ENCODE measurements at places on chromosomes 6 and 20. TPM values are rescaled to one million over a fixed set of nuclear protein-coding genes. Genes with fewer than 3 reads are reported as not detected.
A peak's percentile ranks its signal among the peaks of the same experiment; 100 is the strongest.

DNA sequence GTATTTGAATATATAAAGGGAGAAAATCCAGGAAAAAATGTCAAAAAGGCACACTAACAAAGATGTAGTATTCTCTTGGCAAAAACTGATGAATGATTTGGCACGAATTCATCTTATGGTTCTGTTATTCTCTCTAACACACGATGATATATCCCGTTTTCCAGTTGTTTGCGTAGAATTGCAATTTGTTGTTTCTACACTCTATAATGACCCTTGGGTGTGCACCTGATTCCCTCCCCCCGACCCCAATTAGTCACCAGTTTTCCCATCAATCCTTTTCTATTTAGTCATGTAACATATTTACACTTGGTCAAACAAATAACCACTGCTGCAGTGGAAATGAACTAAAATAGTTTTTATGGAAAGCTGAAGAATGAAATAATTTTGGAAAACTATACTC, 1.5 kb upstream of the ARID1B start:
- no peak for DNase-seq

DNA sequence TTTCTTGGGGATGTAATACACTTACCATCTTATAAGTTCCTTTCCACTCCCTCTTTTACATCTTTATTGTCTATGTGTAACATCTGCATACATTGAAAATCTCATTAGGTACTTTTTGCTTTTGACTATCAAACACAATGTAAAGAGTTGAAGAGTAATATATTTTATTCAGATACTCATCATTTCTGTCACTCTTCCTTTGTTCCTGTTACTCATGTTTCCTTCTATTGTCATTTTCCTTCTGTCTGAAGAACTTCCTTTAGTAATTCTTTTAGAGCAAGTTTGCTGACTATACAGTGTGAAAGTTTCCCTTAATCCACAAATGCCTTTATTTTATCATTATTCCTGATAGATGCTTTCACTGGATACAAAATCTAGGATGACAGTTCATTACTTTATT, 339.8 kb downstream of the SOX4 start:
- no peak for DNase-seq

GRCh38 chr6:44268095-44268628, 2.1 kb upstream of the TMEM151B start:
- DNase-seq = peak; percentile 82

GRCh38 chr6:42260396-42260888, 42.8 kb upstream of the MRPS10 start:
- DNase-seq = no peak

DNA sequence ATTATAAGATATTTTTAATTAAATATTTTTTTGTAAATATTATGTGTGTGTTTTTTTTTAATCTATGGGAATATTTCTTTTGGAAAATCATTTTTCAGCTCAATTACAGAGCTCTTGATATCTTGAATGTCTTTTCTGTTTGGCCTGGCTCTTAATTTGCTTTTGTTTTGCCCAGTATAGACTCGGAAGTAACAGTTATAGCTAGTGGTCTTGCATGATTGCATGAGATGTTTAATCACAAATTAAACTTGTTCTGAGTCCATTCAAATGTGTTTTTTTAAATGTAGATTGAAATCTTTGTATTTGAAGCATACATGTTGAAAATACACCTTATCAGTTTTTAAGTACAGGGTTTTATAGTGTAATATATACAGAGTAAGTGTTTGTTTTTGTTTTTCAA, 2.6 kb downstream of the ID4 start:
- DNase-seq = no peak

The CALHM5 gene
- total RNA-seq = not detected

GRCh38 chr20:36236786-36237121, 476 bp downstream of the AAR2 start:
- no peak for DNase-seq

The GUCA1A gene
- total RNA-seq = not detected

DNA sequence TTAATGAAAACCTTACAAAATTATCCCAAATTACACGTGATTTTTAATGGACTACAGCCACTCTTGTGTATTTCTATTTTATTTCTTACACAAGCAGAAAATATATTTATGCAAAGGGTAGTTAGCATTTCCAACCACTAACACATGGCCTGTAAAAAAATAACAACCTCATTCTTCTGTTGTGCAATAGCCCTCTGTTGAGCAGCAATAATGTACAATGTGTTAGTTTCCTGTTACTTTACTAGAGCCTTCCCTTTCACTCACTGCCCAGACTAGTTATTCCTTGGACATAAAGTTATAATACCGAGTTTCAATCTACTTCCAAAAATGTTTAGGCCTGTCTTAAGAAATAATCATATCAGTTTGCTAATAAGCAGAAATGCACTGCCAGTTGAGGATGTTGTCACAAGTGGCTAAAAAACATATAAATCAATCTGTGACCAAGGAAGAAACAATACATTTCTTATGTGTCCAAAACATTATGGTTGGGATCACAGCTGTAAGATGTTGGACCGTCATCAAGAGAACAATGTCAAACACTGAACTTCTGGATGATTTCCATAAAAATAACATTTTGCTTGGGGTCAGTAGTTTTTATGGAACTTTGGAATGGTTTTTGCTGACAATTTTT, 73.6 kb upstream of the RNF146 start:
- DNase-seq = no peak

DNA sequence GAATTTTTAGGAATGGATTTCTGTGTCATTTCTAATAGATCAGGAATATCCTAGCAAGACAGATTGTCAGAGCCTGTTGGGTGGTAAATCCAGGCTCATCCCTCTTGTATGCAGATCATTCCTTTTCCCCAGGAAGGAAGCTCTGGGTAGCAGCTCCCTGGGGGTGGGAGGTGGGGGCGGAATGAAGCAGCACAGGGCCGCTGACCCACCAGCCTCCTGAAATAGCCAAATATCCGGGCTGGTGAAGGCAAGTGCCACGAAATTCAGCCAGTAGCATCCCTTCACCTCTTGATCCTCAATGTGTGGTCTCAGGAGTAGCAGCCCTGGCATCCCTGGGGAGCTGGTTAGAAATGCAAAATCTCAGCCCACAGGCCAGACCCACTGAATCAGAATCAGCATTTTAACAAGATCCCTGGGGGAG, 256.9 kb downstream of the LRFN2 start:
- DNase-seq = no peak

- no peak for DNase-seq
Measured at GRCh38 chr6:125169058-125169457, 15.5 kb downstream of the TPD52L1 start.

DNA sequence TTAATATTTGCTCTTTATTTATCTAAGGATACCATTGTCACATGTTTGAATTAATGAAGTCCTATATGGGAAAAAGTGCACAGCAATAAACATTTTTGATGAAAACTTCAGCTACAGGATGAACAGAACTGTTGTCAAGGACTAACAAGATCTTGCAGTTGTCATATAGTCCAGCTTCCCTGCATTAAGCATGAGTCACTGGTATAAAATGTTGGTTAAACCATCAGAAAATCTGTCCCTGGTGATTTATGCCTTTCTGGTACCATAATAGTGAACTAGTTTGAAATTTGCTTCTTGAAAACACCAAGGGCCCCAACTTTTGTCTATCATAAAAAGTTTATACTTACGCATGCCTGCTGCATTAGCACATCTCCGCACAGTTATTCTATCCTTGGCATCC, 60.4 kb upstream of the RSPO3 start:
- no peak for DNase-seq

The PRL gene
- not detected for total RNA-seq

The APOBEC2 gene
- not detected for total RNA-seq

The IL17A gene
- total RNA-seq = not detected

The BPIFA1 gene
- not detected for total RNA-seq

The TIAM2 gene
- total RNA-seq = 18.0 TPM

- DNase-seq = no peak
Measured at GRCh38 chr6:12173181-12173580, 117.0 kb upstream of the EDN1 start.

DNA sequence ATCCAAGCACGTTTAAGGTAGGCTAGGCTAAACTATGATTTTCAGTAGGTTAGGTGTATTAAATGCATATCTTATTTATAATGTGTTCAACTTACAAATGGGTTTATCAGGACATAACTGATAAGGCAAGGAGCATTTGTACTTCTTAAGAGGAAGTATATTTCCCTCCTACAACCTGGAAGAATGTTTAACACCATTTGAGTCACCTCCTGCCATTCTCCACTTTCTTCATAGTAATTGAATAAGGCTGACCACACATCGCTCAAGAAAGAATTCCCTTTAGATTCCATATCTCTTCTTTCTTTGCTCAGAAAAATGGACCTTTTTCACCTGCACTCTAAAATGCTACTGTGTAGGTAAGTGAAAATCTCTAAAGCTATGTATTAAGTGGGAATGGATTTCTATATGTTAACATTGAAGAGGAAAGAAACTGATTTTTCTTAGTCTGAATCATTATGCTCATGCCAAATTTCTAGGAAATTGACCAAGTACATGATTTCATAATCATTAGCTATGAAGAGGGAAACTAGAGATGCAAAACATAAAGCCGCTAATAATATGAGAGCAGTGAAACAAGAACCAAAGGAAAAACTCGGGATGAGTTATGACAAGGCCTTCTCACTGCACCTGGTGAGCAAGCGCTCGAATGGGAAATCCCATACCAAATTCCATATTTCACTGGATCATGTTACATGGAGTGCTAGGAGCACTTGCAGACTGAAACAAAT, 210.4 kb downstream of the ALDH8A1 start:
- DNase-seq = no peak

- DNase-seq = no peak
Measured at GRCh38 chr6:53520320-53520928, 24.5 kb downstream of the GCLC start.

DNA sequence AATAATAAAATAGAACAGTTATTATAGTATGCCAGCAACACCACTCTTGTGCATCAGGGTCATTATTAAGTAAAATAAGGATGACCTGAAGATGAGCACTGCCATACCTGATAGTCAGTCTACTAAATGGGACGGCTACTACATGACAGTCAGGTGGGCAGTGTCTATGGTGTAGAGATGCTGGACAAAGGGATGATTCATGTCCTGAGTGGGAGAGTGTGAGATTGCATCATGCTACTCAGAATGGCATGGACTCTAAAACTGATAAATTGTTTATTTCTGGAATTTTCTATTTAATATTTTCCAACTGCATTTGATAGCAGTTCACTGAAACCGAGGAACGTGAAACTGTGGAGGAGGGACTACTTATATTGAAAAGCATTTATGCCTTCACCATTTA, 38.8 kb downstream of the SNX9 start:
- DNase-seq = no peak

DNA sequence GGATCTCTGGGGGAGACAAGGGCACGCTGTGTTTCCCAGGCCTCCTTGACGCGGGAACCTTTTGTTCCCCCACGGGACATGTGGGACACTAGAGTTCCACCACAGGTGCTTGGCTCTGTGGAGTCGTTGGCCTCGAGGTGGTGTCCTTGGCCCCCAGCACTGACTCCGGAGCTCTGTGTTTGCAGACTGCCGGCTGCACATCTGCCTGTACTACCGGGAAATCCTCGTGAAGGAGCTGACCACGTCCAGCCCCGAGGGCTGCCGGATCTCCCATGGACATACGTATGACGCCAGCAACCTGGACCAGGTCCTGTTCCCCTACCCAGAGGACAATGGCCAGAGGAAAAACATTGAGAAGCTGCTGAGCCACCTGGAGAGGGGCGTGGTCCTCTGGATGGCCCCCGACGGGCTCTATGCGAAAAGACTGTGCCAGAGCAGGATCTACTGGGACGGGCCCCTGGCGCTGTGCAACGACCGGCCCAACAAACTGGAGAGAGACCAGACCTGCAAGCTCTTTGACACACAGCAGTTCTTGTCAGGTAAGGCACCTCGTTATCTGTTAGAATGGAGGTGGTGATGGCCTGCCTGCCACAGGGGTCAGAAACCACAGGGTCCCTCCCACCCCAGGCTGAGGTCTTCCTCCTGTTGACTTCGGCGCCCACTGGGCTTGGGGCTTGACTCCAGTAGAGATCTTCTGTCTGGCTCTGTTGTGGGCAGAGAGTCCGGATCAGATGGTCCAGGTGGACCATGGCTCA, 9.9 kb downstream of the IRF4 start:
- DNase-seq = no peak

The OR2J3 gene
- total RNA-seq = not detected

DNA sequence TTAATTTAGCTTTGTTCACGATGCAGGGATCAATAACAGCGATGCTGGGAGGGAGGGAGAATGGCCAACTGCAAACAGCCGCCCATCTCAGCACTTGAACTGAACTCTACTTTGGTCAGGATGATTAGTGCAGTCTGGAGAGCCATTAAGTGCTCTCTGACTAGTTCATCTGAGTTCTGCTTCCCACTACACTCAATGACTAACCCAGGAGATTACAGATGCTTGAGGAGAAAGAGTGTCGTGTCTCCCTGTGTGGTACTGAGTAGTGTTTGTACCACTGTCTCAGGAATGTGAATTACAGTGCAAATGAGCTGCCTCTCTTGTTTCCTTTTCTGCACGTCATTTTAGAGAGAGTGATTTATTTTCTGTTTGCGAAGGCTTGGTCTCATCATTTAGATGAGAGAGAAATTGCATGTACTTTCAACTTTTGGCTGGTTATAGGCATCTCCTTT, 23.5 kb downstream of the CARMIL1 start:
- DNase-seq = no peak

DNA sequence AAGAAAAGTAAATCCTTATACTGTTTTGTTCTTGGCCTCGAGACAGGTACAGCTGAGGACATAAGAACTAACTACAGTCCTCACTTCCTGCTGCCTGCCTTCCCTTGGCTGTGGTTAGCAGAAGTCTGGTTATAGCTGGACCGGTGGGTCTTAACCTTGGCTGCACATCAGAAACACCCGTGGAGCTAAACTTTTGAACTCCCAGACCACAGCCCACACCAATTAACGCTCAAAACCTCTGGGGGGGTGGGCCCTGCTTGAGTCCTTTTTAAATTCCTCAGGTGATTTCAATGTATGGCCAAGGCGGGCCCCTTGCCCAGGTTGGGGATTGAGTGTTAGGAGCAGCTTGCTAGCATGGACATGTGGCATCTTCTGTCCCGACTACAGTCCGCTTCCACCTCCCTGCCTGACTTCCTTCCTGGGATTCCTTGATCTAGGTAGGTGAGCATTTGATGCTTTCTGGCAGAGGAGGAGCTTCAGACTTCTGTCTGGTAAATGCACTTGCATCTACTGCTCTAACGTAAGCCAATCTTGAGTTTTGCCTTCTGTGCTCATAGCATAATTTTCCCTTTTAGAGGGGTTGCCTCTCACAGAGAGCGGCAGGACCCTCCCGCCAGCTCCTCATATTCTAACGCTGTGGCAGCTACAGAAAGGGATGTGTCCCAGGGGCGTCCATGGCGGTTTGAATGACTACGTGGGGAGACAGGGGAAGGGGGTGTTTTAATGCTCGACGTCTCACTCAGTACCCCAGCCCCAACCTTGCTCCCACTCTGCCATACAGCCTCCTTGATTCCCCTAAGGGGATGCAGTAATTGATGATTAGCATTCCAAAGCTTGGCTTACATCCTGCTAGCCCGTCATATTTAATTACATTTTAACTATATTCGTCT, 390.1 kb downstream of the ZFAND3 start:
- no peak for DNase-seq

The RALGAPB gene
- 63.4 TPM for total RNA-seq

The BPIFB2 gene
- total RNA-seq = not detected

The CD83 gene
- total RNA-seq = 339 TPM

The UBE2C gene
- not detected for total RNA-seq

The DSP gene
- total RNA-seq = not detected

The MRAP2 gene
- total RNA-seq = not detected

Data from B cell (primary cell).